GM10248 (cell line): ENCODE measurements at places on chromosomes 6 and 20.

- DNase-seq = no peak
Measured at GRCh38 chr6:139699335-139699734, 324.9 kb upstream of the CITED2 start.

GRCh38 chr6:137358273-137358672 is 135.9 kb downstream of the OLIG3 start:
- DNase-seq = no peak

DNA sequence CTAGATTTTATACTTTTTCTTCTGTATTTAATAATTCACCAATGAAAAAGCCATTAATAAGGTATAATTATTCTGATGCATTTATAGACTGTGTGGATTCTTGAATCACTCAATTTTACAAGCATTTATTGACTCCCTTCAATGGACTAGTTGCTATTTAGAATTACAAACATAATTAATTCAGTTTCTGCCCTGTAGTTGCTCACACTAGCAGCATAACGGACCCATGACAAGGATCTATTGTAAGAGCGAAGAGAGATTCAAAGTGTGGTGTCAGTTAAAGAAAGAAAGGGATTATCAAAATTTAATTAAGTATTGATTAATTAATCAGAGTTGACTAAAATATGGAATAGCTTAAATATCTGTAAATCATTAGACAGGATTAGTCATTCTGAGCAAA is 602.6 kb upstream of the PTCHD4 start:
- no peak for DNase-seq

DNA sequence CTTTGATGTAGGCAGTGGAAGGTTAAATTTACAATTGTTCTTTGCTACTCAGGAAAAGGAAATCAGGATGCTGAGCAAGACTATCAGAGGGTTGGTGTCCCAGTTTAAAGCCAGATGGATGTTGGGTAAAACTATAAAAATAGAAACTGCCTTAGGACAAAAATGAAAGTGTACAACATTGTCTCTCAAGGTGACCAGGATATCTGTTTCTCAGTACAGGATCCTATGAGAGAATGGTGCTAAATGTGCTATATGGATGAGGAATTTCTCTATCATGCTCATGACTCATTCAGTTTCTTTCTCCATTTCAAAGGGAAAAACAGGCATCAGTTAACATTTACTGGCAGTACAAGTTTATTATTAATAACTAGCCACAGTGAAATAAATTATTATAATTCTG is 534.2 kb upstream of the GJE1 start:
- DNase-seq = no peak

DNA sequence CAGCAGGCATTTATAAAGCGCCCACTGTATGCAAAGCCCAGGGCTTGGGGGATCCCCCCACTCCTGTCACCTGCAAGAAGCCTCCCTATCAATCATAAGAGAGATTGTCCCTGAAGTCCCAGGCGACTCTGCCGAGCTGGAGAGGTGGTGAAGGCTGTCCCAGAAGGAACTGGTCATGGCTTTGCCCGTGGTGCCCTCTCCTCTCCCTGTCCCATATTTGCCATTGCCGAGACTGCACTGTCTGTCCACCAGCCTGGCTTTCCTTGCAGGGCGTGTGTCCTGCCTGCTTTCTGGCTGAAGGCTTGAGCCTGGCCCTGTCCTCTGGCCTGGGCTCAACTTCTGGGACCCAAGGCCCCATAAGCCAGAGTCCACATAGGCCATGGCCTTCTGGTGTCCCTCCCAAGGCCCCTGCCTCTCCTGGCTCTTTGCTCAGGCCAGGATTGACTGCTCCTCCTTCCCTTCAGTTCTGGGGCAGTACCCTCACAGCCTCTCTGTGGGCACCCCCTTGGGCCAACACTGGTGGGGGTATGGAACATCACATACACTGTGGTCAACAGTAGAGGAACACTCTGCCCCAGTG is 46.9 kb downstream of the CPXM1 start:
- no peak for DNase-seq

- DNase-seq = no peak
Measured at GRCh38 chr6:168372889-168373288, 53.3 kb upstream of the DACT2 start.

GRCh38 chr6:11329726-11330412 is 97.4 kb upstream of the NEDD9 start:
- no peak for DNase-seq

GRCh38 chr6:90326404-90327057 is 29.9 kb upstream of the BACH2 start:
- no peak for DNase-seq

- DNase-seq = no peak
Measured at GRCh38 chr6:24149836-24150235, 23.8 kb downstream of the NRSN1 start.

DNA sequence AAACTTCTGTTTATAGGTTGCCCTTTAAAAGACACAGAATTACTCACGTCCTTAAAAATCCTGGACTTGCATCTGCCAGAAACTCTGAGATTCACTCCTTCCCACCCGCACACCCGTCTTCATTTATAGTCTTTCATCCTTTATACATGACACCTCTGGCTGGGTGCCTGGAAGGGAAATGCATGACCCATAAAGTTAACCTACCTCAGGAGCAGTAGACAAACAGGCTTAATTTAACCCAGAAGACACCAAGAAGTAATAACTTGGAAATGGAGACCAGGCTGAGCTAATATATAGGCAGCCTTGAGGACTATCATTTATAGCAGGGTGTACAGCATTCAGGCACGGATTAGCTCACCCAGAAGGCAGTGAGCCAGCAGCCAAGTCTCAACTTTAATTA is 429.0 kb upstream of the NRSN1 start:
- no peak for DNase-seq

DNA sequence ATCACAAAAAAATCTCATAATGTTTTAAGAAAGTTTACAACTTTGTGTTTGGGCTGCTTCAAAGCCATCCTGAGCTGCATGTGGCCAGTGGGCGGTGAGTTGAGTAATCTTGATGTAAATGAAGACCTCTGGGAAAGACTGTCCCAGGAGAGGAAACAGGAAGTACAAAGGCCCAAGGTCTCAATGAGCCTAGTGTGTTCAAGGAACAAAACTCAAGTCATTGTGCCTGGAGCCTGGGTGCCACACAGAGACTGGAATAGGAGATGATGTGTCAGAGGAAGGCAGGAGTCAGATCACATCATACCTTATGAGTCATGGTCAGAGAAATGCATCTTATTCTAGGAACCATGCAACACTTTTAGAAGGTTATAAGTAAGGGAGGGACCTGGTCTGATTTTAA is 51.5 kb downstream of the COL19A1 start:
- no peak for DNase-seq

GRCh38 chr20:1364106-1364505 is 28.7 kb downstream of the FKBP1A start:
- no peak for DNase-seq

GRCh38 chr6:31614075-31614619 is 887 bp upstream of the AIF1 start:
- DNase-seq = peak; percentile 79

DNA sequence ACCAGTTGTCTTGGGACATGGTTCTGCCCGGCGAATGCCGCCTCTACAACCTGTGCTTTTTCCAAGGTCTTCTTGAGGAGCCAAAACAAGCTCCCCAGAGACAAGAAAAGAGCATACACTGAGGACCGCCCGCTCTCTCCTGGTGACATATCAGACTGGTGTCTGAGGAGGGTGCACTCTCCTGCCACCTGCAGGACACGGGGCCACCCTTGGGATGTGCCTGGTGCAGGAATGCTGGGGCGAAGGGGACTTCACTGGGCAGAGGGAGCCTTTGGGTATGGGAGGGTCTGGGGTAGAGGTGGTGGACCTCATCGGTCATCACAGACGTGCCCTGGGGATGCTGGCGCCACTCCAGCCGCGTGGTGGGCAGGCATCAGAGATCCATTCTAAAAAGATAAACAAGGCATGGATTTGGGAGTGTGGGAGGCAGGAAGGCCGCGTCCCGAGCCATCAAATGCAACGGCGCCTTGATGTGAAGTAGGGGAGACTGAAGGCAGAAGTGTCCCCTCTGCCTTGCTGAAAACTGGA is 163.3 kb downstream of the CD83 start:
- no peak for DNase-seq

GRCh38 chr20:50980071-50980681 is 21.6 kb downstream of the MOCS3 start:
- DNase-seq = no peak
